ENCODE measurements at places on chromosomes 3 and 15.

GRCh38 chr3:60742606-60743145 lies 508.6 kb downstream of the FHIT start:
- H3K4me1 ChIP-seq: no peaks in the 10 kb centered on the region
- no peaks in the 10 kb centered on the region for H3K36me3 ChIP-seq
- no peak for DNase-seq
- no peak overlapping the region for H3K4me3 ChIP-seq

GRCh38 chr3:13545952-13546454 lies 2.9 kb upstream of the FBLN2 start:
- DNase-seq: no peak
- H3K27ac ChIP-seq: no peak overlapping the region
- H3K27me3 ChIP-seq: peaks cover 29% of the 10 kb centered on the region
- no peaks in the 10 kb centered on the region for H3K36me3 ChIP-seq

- peaks cover 25% of the 10 kb centered on the region for H3K4me1 ChIP-seq
- H3K36me3 ChIP-seq: peaks cover 2% of the 10 kb centered on the region
- H3K27ac ChIP-seq: peak within 1 kb of the TSS; percentile 96
These were observed at the start of gene USF3 for GRCh38 chr3:113695786-113696645. USF3 (minus strand) TSS chr3:113696642; CDS start chr3:113674878, 21,764 bp downstream.

GRCh38 chr3:145939431-145939830 lies 221.6 kb downstream of the PLOD2 start:
- no peaks in the 10 kb centered on the region for H3K36me3 ChIP-seq
- no peak overlapping the region for H3K4me3 ChIP-seq
- no peak for DNase-seq

DNA sequence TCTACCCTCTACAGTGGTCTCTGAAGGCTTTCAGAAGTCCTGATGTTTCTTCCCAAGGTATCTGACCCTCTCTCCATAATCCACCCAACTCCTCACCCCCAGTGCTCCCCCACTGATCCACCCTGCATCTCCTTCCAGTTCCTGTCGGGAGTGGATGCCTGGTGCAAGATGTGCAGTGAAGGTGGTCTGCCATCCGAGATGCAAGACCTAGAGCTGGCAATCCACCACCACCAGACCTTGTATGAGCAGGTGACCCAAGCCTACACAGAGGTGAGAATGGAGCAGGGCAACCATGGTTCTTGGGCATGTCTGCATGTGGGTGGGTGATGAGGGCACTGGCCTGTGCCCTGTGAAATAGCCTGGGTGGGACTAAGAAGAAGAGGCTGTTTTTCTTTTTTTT lies 337.8 kb upstream of the ROPN1 start:
- H3K36me3 ChIP-seq: no peaks in the 10 kb centered on the region
- H3K27me3 ChIP-seq: no peaks in the 10 kb centered on the region
- H3K27ac ChIP-seq: no peak overlapping the region
- no peaks in the 10 kb centered on the region for H3K4me1 ChIP-seq
- H3K4me3 ChIP-seq: no peak overlapping the region
